ENCODE measurements at places on chromosomes 1 and 21.

GRCh38 chr1:210413951-210414350, 85.2 kb downstream of the HHAT start:
- no peak for DNase-seq

GRCh38 chr1:187264995-187265602, 436.4 kb downstream of the PLA2G4A start:
- peak; percentile 81 for DNase-seq

GRCh38 chr1:162538815-162539431, 22.6 kb upstream of the UAP1 start:
- no peak for DNase-seq

DNA sequence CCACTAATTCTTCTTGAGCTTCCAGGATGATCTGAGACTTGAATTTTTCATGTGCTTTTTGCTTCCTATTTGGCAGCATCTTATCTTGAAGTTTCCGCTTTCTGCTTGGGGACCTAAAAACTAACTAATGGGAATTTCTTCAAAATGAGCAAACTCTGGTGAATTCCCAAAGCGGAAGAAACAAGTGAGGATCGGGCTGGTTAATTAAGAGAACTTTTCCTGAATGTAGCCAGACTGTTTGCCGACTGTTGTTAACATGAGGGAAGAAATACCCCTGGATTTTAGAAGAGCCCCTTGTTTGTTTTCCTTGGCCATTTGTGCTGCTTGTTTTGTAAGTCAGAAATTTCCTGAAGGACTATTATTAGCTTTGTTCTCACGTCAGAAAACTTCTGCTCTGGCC, 6.1 kb upstream of the SELE start:
- no peak for DNase-seq

DNA sequence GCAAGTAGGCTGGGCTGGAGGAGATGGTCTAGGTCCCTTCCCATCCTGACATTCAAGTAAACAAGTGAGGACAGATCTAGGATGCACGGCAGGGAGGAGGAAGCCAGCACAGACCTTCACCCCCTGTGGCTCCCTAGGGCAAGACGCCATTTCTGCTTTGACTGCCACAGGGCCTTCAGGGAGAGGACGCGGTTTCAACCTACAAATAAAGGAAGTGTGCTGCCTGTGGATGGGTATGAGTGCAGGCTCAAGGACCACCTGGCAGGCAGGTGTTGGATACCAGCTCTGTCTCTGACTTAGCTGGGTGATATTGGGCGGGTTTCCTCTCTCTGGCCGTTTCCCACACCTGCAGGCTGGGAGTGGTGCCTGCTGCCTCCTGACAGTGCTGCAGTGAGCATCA, 16.2 kb downstream of the SLC2A1 start:
- DNase-seq, result peak; percentile 57

DNA sequence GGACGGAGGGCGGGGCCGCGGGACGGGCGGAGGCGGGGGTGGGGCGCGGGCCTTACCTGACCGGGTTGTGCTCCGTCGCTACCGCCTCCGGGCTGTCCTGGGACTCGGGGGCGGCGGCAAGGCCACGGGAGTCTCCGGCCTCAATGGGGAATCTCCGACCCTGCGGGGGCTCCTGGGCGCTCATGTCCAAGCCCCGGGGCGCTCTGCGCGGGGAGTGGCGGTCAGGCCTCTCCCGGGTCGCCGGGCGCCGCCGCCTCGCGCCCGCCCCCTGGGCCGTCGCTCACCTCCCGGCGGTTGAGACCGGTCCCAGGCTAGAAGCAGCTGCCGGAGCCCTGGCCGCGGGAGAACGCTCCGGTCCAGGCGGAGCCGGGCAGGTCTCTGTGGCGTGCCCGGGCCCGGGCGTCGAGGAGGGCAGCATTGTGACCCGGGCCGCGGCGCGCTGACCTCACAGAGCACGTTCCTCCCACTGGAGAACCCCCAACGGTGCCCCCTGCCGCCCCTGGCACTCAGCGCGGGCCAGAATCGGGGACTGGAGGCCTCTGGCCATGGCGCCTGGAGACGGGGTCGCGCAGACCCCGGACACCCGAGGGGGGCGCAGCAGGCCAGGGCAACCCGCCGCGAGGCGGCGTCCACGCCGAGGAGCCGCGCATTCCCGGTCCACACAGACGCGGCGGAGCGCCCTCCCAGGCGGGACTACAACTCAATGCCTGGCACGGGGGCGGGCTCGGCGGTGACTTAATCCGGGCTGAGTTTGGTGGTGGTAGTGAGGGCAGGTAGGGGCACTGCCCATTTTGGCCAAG, 411 bp downstream of the FAM229A start:
- DNase-seq, result peak; percentile 83

DNA sequence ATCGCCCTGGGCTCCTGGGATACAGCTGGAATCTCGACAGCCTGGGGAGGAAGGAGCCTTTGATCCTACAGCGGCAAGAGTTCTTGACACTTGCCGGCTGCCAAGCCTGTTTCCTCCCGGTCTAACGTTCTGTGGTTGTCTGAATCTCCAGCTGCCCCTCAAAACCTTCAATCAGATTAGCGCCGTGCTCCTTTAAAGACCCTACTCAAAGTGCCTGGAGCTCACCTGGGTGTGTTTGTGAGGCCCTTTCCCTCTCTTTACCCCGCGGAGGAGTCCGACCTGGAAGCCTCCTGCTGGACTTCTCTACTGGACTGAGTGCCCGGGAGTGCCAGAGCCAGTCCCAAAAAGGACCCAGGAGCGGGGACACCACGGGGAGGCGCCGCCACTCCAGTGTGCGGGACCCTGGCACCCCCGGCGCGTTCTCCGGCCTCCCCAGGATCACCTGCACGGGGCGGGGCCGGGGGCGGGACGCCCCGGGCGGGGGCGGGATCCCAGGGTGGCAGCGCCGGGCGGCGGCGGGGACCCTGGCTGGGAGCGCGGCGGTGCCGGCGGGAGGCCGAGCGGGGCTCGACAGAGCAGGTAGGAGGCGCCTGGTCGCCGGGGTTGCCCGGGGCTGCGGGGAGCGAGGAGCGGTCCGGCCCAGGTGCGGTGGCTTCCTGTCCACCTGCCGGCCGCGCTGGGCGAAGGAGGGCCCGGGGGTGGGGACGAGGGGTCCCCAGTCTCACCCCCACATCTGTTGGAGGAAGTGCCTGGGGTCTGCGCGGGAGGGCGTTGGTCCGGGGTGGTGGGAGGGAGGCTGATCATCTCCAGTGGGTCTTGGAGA, at the start of gene NCMAP:
TSS of gene NCMAP (plus strand) at position 497 of the 823 bp plus-strand sequence. CDS start 39,344 bp downstream, outside the sequence.
- peak; percentile 79 for DNase-seq

- DNase-seq, result peak; percentile 19
Observed at GRCh38 chr1:111161843-111162487, 21.9 kb downstream of the CEPT1 start.

GRCh38 chr21:41741253-41742072, 25.4 kb downstream of the RIPK4 start:
- DNase-seq, result no peak

GRCh38 chr21:42538479-42539275, 25.0 kb downstream of the SLC37A1 start:
- no peak for DNase-seq

DNA sequence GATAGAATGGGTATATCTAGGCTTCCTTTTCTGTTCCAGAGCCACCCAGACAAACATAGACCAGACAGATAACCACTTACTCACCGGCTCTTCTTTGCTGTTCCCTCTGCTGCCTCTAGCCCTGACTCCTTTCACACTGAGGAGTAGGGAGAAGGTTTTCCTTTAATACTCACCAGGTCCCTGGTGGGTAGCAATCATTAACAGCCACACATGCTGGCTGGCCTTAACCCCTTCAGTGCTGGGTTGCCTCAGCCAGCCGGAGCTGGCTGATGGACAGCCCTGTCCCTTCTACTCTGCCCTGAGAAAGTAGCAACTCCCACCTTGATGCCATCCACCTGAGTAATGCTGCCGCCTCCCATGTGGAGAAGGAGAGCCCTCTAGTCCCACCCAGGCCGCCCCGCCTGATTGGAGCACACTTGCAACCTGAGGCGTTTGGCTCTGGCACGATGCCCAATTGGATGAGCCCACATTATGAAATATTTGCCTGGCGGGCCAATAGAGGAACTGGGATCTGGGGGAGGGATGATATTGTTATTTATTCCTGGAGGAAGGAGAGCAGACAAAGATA, 71.6 kb downstream of the PLEKHA6 start:
- peak; percentile 88 for DNase-seq

DNA sequence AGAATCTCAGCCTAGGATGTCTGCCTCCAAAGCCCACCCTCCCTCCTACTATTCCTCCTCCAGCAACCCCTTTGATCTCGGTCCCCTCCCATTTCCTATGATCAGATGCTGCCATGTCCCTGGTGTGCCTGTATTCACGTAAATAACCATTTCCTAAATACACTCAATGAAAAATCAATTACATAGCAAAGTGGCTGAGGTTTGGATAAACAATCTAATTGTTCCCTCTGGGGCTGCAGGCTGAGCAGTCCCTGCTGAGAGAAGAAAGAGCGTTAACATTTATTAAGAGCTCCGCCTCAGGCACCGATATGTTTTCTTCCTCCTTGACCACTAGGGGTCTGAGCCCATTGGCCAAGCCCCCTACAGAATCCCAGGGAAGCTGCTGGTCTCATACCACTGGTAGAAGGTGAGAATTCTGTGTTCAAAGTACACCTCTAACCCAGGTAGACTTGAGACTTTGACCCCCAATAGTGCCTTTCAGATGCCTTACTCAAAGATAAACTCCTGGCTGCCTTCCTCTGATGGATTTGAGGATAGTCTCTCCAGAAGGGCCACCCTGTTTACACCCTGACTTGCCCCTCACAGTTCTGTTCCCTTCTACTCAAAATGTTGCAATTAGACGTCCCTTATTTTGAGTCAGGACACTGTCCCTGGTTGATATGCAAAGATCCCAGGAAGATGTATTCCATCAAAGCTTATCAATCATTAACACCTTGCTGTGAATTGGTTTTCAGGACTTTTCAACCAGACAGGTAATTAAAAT, 33.9 kb upstream of the CAMK1G start:
- no peak for DNase-seq

- DNase-seq, result peak; percentile 65
Observed at GRCh38 chr1:172466795-172467407, 23.0 kb upstream of the PIGC start.

- no peak for DNase-seq
Observed at GRCh38 chr1:81230983-81231728, 569.6 kb upstream of the ADGRL2 start.

DNA sequence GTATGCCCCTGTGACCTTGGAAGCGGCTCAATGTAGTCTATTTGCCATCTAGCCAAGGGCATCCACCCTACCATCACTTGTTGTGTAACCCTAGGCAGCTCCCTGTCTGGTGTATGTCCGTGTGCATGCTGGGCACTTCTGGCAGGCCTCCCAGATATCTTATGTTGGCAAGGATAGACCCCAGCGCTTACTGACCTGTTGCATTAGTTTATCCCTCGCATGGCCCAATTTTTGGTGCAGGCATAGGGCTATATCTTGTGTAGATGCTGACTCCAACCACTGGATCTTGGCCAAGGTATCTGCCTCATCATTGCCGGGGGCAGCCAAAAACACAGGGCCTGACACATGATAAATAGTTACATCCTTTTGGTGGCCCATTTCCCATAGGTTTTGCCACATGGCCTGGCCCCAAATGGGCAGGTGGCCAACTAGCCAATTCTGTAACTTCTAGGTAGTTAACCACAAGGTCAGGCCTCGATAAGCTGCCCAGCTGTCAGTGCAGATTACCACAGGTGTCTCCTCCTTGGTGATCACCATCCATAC, 14.0 kb upstream of the TBX19 start:
- no peak for DNase-seq

DNA sequence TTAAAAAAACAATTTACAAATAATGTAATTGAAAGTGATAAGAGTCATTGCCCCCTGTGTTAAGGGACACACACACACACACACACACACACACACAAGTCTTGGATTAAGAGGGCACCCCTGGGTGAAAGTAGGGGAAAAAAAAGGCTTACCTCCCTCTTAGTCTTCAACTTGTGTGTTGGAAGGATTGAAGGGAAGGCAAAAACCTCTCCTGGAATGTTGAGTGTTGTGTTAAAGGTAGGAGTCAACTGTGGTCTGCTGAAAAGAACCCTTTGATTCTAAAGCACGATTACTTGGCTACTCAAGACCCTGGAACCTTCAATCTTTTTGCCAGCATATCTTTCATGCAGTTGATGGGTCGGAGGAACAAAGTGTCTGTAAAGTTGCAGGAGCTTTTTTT, 6.4 kb downstream of the PBX1 start:
- no peak for DNase-seq

- DNase-seq, result peak; percentile 79
Observed at GRCh38 chr1:58155418-58156123, 391.0 kb downstream of the OMA1 start.

DNA sequence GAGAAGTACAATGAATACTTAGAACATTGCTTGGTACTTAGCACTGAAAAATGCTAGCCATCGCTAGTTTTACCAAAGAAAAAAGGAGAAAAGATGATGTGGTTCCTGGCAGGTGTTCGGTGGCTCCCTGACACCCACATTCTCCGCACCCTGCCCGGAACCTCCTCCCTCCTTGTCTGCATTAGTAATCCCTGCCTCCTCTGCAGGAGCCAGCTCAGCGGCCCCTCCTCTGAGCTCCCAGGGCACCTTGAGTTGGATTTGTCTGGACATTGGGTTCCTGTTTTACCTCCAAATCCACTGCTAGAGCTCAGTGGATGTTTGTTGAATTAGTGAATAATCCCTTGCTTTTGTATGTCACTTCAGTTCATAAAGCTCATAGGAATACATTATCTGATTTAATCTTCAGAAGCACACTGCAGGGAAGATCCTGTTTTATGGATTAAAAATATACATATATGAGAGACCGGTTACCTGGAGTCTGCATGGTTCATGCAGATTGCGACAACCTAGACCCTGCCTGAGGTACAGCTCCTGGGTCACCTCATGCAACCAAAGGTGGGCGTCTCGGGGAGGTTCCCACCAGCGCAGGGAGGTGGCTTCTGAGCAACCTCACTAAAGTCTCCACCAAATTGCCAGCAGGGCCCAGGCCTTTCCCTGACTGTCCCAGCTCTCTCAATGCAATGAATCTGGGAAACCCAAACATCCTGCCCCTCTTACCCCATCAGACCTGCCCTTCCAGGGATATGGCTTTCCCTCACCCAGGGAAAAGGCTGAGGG, 24.2 kb downstream of the PCAT6 start:
- DNase-seq, result no peak

DNA sequence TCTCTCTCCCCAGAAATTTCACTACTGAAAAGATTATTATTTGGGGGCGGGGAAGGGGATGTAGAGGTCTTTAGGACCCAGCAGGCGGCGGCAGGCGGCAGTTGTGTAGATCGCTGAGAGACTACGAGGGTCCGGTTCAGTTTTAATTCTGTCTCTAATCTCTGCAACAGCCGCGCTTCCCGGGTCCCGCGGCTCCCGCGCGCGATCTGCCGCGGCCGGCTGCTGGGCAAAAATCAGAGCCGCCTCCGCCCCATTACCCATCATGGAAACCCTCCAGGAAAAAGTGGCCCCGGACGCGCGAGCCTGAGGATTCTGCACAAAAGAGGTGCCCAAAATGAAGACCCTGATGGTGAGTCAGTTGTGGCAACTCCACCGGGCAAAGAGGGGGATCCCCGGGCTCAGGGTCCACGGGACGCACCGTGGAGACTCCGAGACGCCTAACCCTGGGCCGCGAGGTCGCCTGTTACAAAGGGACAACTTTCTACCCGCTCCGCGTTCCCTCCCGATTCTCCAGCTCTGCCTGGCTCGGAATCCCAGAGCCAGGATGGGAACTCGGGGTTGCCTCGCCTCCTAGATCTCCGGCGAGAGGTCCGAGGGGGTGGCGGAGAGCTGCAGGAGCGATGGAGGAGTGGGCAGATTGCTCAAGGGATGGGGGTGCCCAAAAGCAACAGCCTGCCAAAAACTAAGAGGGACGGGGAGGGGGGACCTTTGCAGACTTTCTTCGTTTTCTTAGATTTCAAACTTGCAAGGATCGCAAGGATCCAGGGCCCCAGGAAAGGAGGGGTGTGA, at the start of gene ST6GALNAC5:
TSS of gene ST6GALNAC5 (plus strand) at position 139 of the 789 bp plus-strand sequence.
- DNase-seq, result peak; percentile 69

GRCh38 chr1:97427371-97427770, 493.5 kb downstream of the DPYD start:
- DNase-seq, result no peak
